ENCODE measurements at places on chromosomes 13 and 19.

DNA sequence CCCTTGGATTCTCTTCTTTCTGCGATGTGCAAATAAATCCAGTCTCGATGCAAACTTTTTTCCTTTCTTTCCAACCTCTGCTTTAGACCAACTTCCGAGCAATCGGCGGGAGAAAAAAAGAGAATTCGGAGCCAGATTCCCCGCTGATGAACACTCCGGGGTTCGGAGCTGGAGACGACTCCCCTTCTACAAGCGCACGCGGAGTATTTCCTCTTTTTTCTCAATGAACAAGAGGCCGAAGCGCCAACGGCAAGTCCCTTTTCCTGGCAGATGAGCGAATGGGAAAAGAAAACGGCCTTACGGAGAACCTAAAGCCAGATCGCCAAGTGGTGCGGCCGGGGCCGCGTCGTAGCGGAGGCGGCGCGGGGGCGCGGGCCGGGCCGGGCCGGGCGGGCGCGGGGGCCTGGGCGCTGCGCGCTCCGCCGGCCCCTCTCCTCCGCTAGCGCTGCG lies 250 bp downstream of the SPRY2 start:
- DNase-seq, result no peak

DNA sequence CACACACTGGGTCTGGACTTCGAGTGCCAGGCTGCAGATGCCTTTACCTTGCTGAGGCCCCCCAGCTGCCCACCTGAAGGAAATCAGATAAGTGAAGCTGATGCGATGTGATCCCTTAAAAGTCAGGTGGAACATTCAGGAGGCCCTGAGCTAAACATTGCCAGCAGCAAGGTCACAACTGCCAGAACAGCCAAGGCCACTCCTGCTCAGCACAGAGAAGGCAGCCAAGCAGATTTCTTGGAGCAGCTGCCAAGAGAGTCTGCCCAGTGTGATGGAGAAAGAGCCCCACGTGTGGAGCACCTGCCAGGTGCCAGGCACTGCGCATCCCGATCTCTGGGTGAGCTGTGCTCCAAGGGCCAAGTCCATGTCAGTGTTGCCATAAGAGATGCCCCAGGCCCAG lies 20.6 kb upstream of the UQCRFS1 start:
- DNase-seq, result no peak

GRCh38 chr13:48496271-48497161 lies 36.4 kb downstream of the RCBTB2 start:
- DNase-seq, result no peak

GRCh38 chr19:32294871-32295438 lies 50.5 kb upstream of the ZNF507 start:
- DNase-seq, result no peak
